Temporal lobe (tissue), 4 donors: ENCODE measurements at places on chromosomes 6 and 20. TPM values are rescaled to one million over a fixed set of nuclear protein-coding genes. Genes with fewer than 3 reads are reported as not detected.

TMEM74B gene
- 12.5 TPM for total RNA-seq

TNF gene
- total RNA-seq = not detected

STX11 gene
- total RNA-seq = 0.49 TPM

FUT9 gene
- 107 TPM for total RNA-seq

CTCFL gene
- not detected for total RNA-seq

FAM83D gene
- total RNA-seq = 2.0 TPM

NKAIN2 gene
- total RNA-seq = 115 TPM

PCMT1 gene
- 146 TPM for total RNA-seq

GNAS-AS1 gene
- total RNA-seq = 0.49 TPM

RHAG gene
- total RNA-seq = 0.49 TPM

GFOD1 gene
- 27.0 TPM for total RNA-seq

MAS1 gene
- total RNA-seq = 0.25 TPM

LCA5 gene
- 11.3 TPM for total RNA-seq

OXT gene
- not detected for total RNA-seq

MMP24 gene
- total RNA-seq = 75.0 TPM

MEP1A gene
- total RNA-seq = under 0.01 TPM

POPDC3 gene
- 7.4 TPM for total RNA-seq

COL11A2 gene
- total RNA-seq = 1.2 TPM

KIAA1755 gene
- total RNA-seq = 2.5 TPM

KHDRBS2 gene
- total RNA-seq = 55.8 TPM

MAP7 gene
- total RNA-seq = 4.2 TPM

OPRL1 gene
- total RNA-seq = 8.4 TPM

LHFPL5 gene
- 0.98 TPM for total RNA-seq

PTPRT gene
- total RNA-seq = 34.7 TPM

SSTR4 gene
- total RNA-seq = not detected

SAMD5 gene
- 10.3 TPM for total RNA-seq

MCCD1 gene
- total RNA-seq = not detected

PRSS16 gene
- total RNA-seq = not detected

SLPI gene
- not detected for total RNA-seq

DZANK1 gene
- 4.9 TPM for total RNA-seq

SASH1 gene
- 19.4 TPM for total RNA-seq

TTLL9 gene
- total RNA-seq = 3.7 TPM

KCNK5 gene
- total RNA-seq = 0.25 TPM

BPIFB2 gene
- total RNA-seq = not detected

LY6G6F gene
- not detected for total RNA-seq

PLCB4 gene
- 13.3 TPM for total RNA-seq

PGC gene
- total RNA-seq = 0.49 TPM

TRIM40 gene
- total RNA-seq = not detected

MTO1 gene
- 11.8 TPM for total RNA-seq

MUC22 gene
- total RNA-seq = not detected

CGAS gene
- total RNA-seq = 1.2 TPM

GNMT gene
- total RNA-seq = 0.74 TPM

ABHD16B gene
- total RNA-seq = not detected

MYO6 gene
- 20.9 TPM for total RNA-seq

FNDC11 gene
- total RNA-seq = 4.4 TPM

CITED2 gene
- 31.5 TPM for total RNA-seq

LAMA4 gene
- 19.7 TPM for total RNA-seq

GPR63 gene
- 8.6 TPM for total RNA-seq

SLC22A16 gene
- total RNA-seq = 0.49 TPM

OR2J3 gene
- not detected for total RNA-seq

C6orf58 gene
- 0.25 TPM for total RNA-seq

PEX3 gene
- total RNA-seq = 22.1 TPM

TENT5A gene
- 2.5 TPM for total RNA-seq

MYMX gene
- total RNA-seq = not detected

IL17A gene
- not detected for total RNA-seq

CCN5 gene
- total RNA-seq = not detected

FGD2 gene
- total RNA-seq = 2.2 TPM
